ENCODE measurements at places on chromosomes 5 and 9. TPM values are rescaled to one million over a fixed set of nuclear protein-coding genes. Genes with fewer than 3 reads are reported as not detected.
A peak's percentile ranks its signal among the peaks of the same experiment; 100 is the strongest.

GRCh38 chr5:153784277-153784676 is 254.4 kb downstream of the FAM114A2 start:
- H3K4me3 ChIP-seq, result no peak overlapping the region
- no peaks in the 10 kb centered on the region for H3K4me1 ChIP-seq
- DNase-seq, result no peak
- no peak overlapping the region for H3K27ac ChIP-seq

DNA sequence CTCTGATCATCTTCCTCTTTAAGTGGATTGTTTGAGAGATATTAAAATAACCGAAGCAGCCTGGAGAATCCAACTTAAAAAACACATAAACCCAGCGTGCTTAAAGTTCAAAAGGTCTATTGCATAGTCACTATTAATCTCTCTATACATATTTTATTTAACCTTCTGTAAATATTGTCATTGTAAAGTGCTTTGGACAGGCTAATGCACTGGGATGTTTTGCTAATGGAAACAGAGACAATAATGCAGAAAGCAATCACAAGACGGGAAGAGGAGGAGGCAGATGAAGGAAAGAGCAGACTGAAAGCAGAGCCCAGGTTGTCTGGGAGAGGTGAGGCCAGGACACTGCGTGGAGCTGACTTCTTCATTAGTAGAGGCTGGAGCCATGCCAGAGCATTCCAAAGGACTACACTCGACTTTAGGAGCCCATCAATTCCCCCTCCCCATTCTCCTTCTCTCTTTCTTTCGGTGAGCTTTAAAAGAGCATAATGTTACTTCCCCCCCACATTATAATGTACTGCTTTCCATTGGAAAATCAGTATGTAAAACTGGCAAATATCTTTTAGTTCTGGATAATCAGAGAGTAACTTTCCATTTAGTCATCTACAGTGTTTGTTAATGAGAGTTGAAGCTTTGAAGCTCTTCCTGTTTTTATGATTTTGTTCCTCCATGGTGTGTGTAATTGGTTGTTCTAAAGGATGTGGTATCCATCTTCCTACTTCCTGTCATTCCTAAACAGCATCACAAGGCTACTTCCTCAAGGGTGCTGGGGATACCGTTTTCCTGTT is 307.3 kb upstream of the MPDZ start:
- H3K4me3 ChIP-seq, result no peak overlapping the region
- H3K27me3 ChIP-seq, result no peaks in the 10 kb centered on the region
- H3K36me3 ChIP-seq, result no peaks in the 10 kb centered on the region
- no peak overlapping the region for H3K27ac ChIP-seq
- no peak for DNase-seq

DNA sequence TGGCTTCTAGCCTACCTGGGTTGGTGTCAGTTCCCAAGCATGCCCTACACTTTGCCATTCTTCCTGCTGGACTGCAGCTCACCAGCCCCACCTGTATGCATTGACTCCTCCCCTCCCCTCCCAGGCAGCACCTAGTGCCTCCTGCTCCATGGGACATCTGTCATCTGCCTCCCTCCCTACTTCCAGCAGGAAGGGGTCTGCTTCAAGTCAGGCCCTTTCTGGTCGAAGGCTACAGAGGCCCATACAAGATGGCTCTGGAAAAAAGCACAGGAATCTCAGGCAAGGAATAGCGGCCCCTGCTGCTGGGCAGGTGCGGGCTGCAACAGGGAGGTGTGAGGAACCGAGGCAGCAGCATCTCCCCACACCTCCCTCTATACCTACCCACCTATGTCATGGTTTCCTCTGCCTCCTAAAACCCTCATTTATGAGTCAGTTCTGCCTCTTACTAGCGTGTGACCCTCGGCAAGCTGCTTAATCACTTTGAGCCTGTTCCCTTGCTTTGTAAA is 19.7 kb downstream of the WWC1 start:
- no peak overlapping the region for H3K4me3 ChIP-seq
- no peak overlapping the region for H3K27ac ChIP-seq

DNA sequence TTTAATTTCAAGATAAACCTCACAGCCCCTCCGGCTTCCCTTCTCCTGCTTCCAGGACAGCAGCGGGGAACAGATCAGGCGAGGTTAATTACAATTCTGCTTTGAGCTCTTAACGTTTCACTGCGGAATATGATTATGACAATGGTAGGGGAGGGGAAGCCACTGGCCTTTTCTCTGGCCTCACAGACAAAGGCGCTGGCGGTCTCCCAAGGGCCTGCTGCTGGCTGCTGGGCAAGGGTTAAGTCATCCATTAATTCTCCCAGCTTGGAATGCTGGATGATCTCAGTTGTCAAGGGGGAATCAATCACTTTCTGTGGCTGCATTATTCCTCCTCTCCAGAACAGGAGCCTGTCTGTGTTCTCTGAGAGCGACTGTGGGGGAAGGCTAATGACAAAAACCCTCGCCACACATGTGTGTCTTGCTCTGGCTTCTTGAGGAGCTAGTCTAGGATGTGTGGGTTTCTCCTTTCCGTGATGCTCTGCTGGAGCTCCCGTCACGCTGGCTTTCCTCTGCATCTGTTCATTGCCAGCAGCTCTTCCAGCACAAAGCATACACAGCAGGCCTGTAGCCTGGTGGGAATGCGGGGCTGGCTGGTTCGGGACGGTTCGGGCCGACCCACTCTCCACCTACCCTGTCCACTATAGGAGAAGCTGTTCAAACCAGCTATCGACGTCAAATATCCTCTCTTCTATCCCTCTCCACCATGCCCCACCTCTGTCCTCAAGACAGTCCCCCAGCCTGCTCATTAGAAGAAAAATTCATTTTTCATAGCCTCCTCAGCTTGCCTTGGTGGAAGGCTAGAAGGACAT is 82.8 kb downstream of the DCP2 start:
- peak overlapping the region; percentile 16 for H3K27ac ChIP-seq
- peak; percentile 26 for DNase-seq
- no peaks in the 10 kb centered on the region for H3K4me1 ChIP-seq
- no peaks in the 10 kb centered on the region for H3K27me3 ChIP-seq
- no peak overlapping the region for H3K4me3 ChIP-seq

The COL23A1 gene
- total RNA-seq, result 0.13 TPM

The GHR gene
- 7.0 TPM for total RNA-seq

The INSL6 gene
- not detected for total RNA-seq

The MYMK gene
- total RNA-seq, result not detected
